ENCODE measurements at places on chromosomes 16 and 17.

DNA sequence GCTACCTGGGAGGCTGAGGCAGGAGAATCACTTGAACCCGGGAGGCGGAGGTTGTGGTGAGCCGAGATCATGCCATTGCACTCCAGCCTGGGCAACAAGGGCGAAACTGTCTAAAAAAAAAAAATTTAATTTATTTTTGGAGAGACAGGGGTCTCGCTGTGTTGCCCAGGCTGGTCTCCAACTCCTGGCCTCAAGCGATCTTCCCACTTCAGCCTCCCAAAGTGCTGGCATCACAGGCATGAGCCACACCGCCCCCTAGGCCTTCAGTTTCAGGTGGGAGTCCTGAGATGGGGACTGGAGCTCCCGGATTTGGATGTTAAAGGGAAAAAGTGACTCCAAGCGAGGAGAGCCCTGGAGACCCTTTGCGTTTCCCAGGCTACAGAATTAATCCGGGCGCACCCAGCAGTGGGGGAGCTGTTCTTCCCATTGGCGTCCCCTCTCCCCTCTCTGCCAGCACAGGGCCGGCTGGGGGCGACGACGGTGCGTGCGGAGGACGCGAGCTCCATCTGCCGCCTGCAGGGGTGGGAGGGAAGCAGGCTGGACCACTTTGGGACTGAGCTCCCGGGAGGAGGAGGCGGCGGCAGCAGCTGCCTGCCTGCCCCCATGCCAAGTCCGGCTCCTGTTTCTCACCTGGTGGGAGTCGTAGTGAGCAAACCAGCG is 49.3 kb upstream of the USP7 start:
- DNase-seq = no peak

DNA sequence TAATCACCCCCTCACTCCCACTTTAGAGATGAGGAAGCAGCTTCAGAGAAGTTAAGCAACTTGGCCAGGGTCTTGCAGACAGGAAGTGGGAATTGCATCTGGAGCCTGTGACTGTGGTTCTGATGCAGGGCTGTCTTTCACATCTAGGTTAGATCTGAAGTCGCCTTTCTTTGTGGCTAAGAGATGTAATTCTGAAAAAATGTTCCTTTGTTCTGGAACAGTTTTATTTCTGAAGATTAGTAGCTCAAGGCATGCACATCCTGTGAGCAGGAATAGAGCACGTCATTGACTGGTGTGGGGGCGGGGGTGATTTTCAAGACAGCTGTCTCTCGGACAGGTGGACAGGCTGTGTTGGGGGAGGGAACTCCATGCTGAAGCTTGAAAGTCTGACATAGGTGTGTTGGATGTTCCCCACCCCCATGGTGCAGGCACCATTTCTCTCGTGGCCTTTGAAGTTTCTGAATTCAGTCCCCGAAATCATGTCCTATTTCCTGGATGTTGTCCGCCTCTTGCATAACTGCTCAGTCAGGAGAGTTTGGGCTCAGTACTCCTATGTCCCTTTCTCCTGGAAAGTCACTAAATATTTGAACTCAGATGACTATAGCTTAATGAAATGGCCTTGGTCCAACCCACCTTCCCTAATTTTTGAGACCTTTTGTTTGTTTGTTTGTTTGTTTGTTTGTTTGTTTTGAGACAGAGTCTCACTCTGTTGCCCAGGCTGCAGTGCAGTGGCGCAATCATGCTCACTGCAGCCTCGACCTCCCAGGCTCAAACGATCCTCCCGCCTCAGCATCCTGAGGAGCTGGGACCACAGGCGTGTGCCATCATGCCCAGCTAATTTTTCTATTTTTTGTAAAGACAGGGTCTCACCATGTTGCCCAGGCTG is 21.0 kb upstream of the HERPUD1 start:
- DNase-seq = no peak

GRCh38 chr17:65456368-65457151 is 104.9 kb downstream of the AXIN2 start:
- no peak for DNase-seq

DNA sequence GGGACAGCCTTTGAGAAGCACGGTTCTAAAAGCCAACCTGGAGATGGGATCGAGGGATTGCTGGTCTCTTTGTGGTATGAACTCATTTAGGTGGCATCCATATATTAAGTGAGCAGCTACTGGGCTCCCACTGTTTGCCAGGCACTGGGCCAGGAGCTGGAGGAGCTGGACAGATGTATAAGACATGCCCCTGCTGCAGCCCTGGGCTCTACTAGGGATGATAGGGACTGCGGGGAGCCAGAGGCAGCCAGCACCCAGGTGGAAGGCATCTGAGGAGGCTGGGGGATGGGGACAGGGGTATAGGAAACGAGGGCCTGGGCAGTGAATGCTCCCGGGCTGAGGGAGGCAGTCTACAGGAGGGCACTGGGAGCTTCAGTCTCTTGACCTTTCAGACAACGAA is 53.0 kb upstream of the MEAK7 start:
- no peak for DNase-seq

DNA sequence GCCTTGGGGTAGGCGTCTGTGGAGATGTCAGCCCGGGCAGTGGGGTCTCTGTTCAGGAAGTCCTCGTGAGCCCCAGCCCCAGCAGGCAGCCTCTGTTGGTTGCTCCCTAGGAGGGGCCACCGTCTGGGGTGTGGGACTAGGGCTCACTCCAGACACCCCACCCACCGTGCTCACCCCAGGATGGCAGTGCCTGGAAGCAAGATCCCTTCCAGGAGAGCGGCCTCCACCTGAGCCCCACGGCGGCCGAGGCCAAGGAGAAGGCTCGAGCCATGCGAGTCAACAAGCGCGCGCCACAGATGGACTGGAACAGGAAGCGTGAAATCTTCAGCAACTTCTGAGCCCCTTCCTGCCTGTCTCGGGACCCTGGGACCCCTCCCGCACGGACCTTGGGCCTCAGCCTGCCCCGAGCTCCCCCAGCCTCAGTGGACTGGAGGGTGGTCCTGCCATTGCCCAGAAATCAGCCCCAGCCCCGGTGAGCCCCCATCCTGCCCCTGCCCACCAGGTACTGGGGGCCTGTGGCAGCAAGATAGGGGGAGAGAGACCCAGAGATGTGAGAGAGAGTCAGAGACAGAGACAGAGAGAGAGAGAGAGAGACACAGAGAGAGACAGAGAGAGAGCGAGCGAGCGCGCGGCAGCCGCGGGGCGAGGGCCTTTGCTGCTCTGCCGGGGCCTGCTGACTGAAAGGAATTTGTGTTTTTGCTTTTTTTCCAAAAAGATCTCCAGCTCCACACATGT is 9.8 kb downstream of the NTHL1 start:
- DNase-seq = no peak

DNA sequence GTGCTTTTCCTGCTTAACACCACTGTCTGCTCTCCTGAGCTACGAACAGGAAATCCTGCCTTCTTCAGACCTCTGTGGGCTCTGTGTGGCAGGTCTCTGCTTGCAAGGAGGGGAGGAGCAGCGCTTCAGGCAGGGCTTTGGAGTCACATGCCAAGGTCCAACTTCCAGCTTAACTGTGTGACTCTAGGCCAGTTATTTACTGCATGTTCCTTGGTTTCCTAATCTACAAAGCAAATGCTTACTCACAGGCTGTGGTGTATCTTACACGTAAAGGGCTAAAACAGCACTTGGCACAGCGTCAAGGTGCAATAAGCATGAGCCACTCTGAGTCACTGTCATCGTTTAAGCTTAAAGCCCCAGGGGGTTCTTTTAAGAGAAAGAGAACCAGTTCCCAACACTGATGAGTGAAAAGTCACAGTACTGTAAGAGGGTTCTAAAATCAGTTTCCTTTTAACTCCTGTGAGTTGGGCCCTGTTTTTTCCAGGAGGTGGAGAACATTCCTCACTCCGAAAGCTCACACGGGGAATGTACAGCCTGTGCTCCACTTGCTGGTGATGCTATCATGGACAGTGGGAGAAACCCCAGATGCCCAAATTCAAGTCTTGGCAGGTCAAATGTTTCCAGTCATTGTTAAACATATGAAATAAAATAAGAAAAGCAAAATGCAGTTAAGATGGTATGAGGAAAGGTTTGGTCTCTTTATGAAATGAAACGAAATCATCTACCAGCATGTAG is 54.1 kb upstream of the BCAR1 start:
- DNase-seq = peak; percentile 74

DNA sequence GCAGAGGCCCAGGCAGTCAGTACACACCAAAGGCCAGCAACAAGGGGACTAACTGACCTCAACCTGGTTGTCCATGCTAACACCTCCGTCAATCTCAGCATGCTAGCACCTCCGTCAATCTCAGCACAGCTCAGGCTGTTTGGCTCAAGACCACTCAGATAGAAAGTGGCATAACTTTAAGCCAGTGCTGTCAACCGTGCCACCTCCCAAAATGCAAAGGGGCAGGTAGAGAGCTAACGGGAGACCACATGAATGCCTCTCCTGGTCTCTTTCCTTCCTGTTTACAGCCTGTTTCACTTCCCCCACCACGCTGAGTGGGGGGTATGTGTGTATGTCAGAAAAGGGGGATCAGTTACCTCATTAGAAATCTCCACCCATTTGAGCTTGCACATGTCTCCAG is 3.3 kb downstream of the UBTF start:
- no peak for DNase-seq

GRCh38 chr17:75512926-75513640 is 2.3 kb downstream of the CASKIN2 start:
- DNase-seq = no peak

DNA sequence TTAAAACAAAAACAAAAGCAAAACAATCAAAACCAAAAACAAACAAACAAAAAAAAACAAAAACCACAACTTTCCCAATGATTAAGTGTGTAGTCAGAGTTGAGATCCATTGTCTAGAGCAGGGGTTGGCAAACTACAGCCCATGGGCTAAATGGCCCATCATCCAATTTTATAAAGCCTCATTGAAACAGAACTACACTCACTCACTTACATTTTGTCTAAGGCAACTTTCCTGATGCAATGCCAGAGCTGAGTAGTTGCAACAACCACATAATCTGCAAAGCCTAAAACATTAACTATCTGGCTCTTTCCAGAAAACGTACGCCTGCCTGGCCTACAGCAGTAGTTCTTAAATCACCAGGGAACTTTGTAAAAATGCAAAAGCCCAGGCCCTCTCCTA is 124.1 kb downstream of the SOX9 start:
- no peak for DNase-seq

- no peak for DNase-seq
Observed at GRCh38 chr16:68117884-68118283, 32.7 kb downstream of the NFATC3 start.

All from LNCaP clone FGC (cell line).